ENCODE measurements at places on chromosomes 11 and 22. TPM values are rescaled to one million over a fixed set of nuclear protein-coding genes. Genes with fewer than 3 reads are reported as not detected.
A peak's percentile ranks its signal among the peaks of the same experiment; 100 is the strongest.

- no peaks in the 10 kb centered on the region for H3K27me3 ChIP-seq
- H3K4me1 ChIP-seq, result no peaks in the 10 kb centered on the region
- H3K36me3 ChIP-seq, result no peaks in the 10 kb centered on the region
- no peak overlapping the region for H3K27ac ChIP-seq
- H3K4me3 ChIP-seq, result no peak overlapping the region
Measured at GRCh38 chr11:12604557-12605153, 69.6 kb upstream of the TEAD1 start.

CCDC116 gene
- 0.20 TPM for total RNA-seq

CCND1 gene
- total RNA-seq, result 203 TPM

MMP7 gene
- total RNA-seq, result not detected

DNA sequence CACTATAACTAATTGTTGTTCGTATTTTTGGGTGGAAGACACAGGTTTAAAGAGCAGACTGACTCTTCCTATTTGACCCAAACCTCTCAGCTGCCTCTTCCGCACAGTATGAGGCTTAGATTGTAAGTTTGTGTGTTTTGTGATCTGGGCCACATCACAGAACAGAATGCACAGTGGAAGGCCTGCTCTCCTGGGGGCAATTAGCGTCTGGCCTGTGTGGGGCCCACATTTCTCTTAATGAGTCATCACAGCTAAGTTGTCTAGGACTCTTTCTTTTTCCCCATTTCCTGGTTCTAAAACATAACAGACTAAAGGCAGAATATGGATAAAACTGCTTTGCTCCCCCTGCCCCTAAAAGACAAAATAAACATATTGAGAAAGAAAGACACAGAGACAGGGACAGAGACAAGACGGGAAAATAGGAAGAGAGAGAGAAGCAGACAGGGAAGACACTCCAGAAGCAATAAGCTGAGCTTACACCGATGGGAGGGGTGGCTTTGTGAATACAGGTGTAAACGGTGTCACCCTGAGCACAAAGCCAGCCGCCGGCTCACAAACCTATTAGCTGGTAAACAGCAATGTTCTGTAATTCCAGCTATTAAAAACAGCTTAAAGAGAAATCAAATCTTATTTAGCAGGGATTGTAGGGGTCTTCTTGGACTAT is 127.4 kb upstream of the OPCML start:
- peaks cover 35% of the 10 kb centered on the region for H3K27me3 ChIP-seq
- no peaks in the 10 kb centered on the region for H3K36me3 ChIP-seq
- DNase-seq, result peak; percentile 54
- H3K27ac ChIP-seq, result no peak overlapping the region
- H3K4me1 ChIP-seq, result peaks cover 12% of the 10 kb centered on the region
- no peak overlapping the region for H3K4me3 ChIP-seq

OR52I1 gene
- not detected for total RNA-seq

DNA sequence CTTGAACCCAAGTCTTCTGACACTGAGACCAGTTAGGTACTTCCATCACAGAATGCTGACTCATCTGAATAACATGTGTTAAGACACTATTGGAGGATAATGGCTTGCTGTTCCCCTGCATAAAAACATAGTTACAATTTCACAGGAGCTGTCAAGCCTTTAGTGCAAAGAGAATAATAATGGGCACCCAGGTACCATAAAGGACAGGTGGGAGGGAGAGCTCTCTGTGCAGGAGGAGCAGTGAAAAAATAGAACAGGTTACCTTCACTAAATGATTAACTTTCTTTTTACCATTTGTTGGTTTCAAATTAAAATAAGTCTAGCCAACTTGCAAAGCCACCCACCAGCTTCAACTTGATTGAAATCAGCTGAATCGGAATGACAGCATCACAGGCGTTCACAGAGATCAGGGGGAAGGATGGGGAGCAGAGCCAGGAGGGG is 173.2 kb downstream of the DSCAML1 start:
- H3K36me3 ChIP-seq, result no peaks in the 10 kb centered on the region
- DNase-seq, result no peak
- peaks cover 68% of the 10 kb centered on the region for H3K27me3 ChIP-seq
- H3K4me3 ChIP-seq, result no peak overlapping the region
- H3K27ac ChIP-seq, result no peak overlapping the region
- no peaks in the 10 kb centered on the region for H3K4me1 ChIP-seq

OR2AT4 gene
- total RNA-seq, result not detected

LINC01488 gene
- not detected for total RNA-seq

- peak within 1 kb of the TSS; percentile 88 for H3K4me3 ChIP-seq
- H3K36me3 ChIP-seq, result peaks cover 35% of the 10 kb centered on the region
- peak; percentile 89 for DNase-seq
- H3K4me1 ChIP-seq, result peaks cover 12% of the 10 kb centered on the region
- H3K27ac ChIP-seq, result peak within 1 kb of the TSS; percentile 70
Measured at GRCh38 chr11:67504950-67505581, at the start of gene PITPNM1. Gene PITPNM1, minus strand, starts transcription at chr11:67505363. Its CDS starts 1,183 bp downstream, at chr11:67504180.

DNA sequence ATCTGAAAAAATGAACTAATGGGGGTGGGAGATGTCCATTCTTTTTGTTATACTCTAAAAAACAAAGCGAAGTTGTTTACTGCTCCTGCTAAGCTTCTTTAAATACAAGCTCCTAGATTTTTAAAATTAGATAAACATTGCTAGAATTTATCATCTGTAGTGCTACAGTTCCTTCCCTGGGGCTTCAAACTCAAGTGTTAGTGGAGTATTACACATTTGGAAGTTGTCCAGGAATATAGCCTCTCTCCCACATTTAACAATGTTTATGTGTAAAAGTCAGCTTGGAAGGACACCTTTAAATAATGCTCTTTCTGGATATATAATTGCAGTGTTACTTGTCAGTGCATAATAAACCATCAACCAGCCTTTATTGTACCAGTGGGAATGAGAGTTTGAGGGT is 155.5 kb downstream of the SPON1 start:
- DNase-seq, result no peak
- H3K27me3 ChIP-seq, result no peaks in the 10 kb centered on the region
- no peaks in the 10 kb centered on the region for H3K36me3 ChIP-seq
- H3K4me3 ChIP-seq, result no peak overlapping the region

- H3K36me3 ChIP-seq, result peaks cover 35% of the 10 kb centered on the region
- no peak overlapping the region for H3K4me3 ChIP-seq
- no peaks in the 10 kb centered on the region for H3K27me3 ChIP-seq
Measured at GRCh38 chr22:29788339-29789279, 21.4 kb downstream of the UQCR10 start.

GRCh38 chr11:99063331-99063730 is 42.6 kb downstream of the CNTN5 start:
- no peaks in the 10 kb centered on the region for H3K36me3 ChIP-seq
- H3K27me3 ChIP-seq, result no peaks in the 10 kb centered on the region
- H3K4me3 ChIP-seq, result no peak overlapping the region
- peaks cover 6% of the 10 kb centered on the region for H3K4me1 ChIP-seq

DNA sequence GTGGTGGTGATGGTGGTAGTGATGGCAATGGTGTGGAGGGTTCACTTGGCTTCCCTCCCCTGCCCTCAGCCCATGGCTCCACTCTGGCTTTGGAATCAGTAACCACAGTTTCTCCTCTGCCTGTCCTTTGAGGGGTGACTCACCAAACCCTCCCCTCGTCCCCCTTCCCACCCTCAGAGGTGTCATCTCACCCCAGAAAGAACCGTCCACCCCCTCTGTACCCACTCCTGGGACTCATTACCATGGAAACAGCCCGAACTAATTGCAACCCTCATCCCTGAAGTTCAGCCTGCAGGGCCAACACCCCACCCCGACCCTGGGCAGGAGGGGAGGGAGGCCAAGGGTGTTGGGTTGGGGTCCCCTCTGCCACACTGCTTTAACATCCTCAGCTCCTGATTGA is 26.6 kb downstream of the PHLDB1 start:
- H3K4me3 ChIP-seq, result no peak overlapping the region
- DNase-seq, result no peak
- H3K27me3 ChIP-seq, result peaks cover 10% of the 10 kb centered on the region
- no peak overlapping the region for H3K27ac ChIP-seq
- H3K36me3 ChIP-seq, result peaks cover 19% of the 10 kb centered on the region

DNA sequence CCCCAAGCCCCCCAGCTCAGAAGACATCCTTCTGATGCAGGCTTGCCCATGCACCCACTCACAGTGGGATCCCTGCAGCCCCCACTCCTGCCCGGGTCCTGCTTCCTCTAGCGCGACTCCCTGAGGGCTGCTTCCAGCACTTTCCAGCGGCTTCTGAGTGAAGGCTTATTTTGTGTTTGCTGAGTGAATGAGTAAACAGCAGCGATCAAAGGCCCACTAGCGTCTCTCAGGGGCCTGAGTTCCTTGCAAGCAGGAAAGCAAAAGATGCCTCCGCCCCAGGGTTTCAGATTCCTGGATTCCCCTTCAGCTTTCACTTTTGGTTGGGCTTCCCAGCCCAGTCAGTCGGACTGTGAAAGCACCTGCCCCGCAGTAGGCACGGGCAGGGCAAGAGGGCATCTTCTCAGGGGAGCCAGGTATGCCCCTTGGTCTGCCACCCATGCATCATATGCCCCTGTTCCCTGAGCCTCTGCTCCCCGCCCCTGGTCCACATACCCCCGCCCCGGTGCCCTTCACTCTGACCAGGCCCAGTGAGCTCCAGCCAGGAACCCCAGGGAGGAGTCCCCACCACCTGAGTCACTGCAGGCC is 9.2 kb downstream of the FADD start:
- DNase-seq, result peak; percentile 86
- peaks cover 5% of the 10 kb centered on the region for H3K4me1 ChIP-seq
- no peak overlapping the region for H3K27ac ChIP-seq
- peaks cover 17% of the 10 kb centered on the region for H3K36me3 ChIP-seq
- H3K4me3 ChIP-seq, result no peak overlapping the region
- H3K27me3 ChIP-seq, result no peaks in the 10 kb centered on the region

OR51A2 gene
- total RNA-seq, result not detected

DNA sequence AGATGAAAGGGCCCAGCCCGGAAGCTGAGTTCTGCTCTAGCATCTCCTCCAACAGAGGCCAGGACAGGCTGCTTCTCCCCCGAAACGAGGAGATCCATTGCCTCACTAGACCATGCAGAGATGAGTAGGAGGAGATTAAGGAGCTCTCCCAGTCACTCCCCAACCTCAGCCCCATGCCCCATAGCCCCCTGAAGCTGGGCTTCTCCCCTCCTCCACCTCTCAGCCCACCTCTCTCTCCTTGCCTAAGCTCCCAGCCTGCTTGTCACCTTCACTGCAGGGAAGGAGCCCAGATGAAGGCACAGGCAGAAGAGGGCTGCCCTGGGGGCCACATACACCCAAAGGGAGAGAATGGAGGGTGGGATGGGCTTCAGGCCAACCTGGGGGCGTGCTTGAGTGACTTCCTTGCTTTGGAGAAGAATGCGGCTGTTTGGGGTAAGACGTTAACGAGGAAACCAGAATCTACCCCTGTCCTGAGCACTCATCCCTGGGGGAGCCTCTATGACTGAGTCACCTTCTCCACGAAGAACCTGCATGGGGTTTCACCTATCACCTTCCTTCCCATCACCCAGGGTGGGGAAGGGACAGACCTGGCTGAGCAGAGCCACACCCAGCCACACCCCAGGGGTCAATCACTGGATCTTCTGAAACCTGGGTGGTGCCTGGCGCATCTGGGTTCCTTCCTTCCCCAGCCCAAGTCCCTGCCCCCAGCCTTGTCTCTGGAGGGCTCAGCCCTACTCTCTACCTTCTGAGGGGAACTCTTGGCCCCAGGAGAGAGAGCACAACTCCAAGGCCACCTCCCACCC is 11.6 kb upstream of the GNAZ start:
- H3K4me3 ChIP-seq, result no peak overlapping the region
- DNase-seq, result peak; percentile 28
- H3K36me3 ChIP-seq, result no peaks in the 10 kb centered on the region
- H3K27me3 ChIP-seq, result no peaks in the 10 kb centered on the region

DNA sequence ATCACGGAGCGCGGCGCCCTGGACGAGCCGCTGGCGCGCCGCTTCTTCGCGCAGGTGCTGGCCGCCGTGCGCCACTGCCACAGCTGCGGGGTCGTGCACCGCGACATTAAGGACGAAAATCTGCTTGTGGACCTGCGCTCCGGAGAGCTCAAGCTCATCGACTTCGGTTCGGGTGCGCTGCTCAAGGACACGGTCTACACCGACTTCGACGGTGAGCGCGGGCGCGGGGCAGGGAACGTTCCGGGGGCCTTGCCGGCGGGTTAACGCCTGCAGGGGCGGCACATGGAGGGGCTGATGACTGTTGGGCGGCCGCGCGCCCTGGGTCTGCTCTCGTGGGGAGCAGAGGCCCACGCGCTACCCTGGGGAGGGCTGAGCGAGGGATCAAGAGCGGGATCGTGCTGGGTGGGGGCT is 1.0 kb downstream of the PIM3 start:
- H3K27ac ChIP-seq, result no peak overlapping the region
- H3K36me3 ChIP-seq, result peaks cover 18% of the 10 kb centered on the region
- no peak for DNase-seq
- peak overlapping the region; percentile 81 for H3K4me3 ChIP-seq
- H3K27me3 ChIP-seq, result no peaks in the 10 kb centered on the region

SERPINH1 gene
- total RNA-seq, result 444 TPM

PHOX2A gene
- total RNA-seq, result 0.92 TPM

DNA sequence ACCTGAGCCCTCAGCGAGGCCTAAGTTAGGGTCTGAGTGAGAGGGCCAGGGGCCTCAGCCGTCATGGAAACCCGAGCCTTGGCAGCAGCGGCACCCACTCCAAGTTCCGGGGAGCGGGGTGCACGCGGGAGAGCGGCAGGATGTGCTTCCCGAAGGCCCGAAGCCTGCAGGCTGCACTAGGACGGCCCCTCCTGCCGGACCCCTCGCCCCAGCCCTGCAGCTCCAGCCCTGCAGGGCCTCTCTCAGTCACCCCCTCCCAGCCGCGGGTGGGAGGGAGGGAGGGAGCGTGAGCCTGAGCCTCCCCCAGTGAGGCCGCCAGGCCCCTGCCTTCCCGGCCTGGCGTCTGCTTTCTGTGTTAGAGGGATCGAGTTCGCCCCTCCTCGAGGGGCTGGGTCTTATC is 22.6 kb downstream of the MRPL23 start:
- H3K4me1 ChIP-seq, result no peaks in the 10 kb centered on the region
- H3K27me3 ChIP-seq, result no peaks in the 10 kb centered on the region
- no peak overlapping the region for H3K4me3 ChIP-seq

DNA sequence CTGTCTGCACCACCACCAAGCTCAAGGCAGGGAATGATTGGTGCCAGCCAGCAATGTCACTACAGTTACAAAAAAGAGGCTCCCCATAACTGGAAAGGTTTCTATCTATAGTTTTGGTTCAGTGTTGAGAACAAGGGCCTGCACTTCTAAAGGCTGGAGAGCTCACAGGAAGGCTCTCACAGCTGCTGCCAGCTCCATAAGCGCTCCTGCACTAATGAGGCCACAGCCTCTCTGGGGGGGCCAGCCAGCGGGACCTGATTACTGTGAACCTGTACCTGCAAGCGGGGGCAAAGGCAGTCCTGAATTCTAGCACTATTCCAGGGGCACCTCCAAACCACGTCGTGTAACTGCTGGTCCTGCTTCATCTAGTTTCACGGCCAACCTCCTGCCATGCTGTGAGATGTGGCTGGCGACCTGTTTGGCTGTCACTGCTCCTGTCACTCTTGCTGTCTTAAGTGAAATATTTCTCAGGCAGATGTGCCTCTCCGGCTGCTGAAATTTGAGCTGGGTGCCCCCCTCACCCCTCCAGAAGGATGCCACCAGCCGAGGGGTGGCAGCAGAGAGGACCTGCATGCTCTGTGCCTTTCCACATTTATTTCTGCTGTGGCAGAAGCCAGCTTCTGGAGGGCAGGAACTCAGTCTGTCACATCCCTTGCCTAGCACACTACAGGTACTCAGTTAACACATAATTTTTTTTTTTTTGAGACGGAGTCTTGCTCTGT is 53.3 kb upstream of the ARFGAP3 start:
- no peak overlapping the region for H3K4me3 ChIP-seq
- no peak overlapping the region for H3K27ac ChIP-seq
- no peak for DNase-seq

Measured in endodermal cell (in vitro differentiated cells).